ENCODE measurements at places on chromosomes 1 and 21.

DNA sequence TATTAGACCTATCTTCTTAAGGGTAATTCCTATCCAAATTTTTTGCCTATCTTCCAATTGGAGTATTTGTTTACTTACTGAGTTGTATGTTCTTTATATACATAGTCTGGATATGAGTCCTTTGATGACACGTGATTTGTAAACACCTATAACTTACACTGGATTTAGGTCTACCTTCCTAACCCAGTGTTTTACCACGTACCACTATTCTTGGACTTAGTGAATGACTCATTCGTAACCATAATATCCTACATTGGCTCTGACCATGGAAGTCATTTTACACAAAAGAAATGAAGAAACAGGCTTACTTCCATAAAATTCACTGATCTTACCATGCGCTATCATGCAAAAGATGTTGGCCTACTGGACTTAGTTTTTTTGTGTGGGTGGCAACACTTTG, 23.9 kb upstream of the ZZZ3 start:
- DNase-seq = no peak

- no peak for DNase-seq
Observed at GRCh38 chr1:70978623-70979022, 69.0 kb downstream of the PTGER3 start.

- DNase-seq = peak; percentile 61
Observed at GRCh38 chr1:46747683-46748288, 28.9 kb upstream of the EFCAB14 start.

- DNase-seq = no peak
Observed at GRCh38 chr1:203442821-203443220, 32.8 kb upstream of the PRELP start.

DNA sequence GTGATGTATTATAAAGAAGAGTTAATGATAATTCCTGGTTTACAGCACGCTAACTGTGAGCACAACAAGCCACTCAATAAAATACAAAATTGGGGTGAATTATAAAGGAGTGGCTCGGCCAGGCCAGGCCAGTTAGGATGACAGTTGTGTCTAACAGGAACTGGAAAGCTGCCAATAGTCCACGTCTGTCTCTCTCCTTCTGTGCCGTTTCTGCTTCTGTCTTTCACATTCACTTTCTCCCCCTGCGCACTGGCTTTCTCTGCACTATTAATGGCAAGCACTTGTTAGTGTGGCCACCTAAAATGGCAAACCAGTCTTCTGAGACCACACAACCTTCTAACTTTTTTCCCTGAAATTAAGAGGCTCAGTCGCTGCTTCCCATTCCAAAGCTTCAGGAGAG, 394.3 kb downstream of the NTNG1 start:
- DNase-seq = no peak

DNA sequence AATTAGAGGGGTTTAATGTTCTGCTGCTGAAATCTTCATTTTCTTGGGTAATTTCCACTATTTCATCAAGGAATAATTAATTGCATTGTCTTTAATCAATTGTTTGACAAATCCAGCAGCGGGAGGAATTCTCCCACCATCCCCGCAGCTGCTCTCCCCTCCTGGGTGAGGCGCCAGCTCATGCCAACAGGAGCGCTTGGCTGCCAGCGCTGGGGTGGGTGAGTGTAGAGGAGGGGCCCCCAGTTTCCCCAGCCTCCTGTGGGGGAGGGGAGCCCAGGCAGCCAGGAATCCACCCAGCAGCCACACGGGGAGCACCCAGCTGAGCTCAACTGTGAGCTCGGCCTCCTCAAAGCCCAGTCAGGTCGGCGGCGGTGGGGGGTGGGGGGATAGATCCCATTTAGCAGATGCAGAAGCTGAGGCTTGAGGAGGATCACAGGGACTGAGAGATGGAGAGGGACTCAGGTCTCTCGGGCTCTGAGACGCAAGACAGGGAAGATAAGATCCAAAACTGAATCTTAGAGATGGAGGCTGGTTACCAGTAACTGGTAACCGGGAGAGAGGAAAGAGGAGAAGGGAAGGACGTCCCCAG, 46.5 kb downstream of the FOXO6 start:
- no peak for DNase-seq

DNA sequence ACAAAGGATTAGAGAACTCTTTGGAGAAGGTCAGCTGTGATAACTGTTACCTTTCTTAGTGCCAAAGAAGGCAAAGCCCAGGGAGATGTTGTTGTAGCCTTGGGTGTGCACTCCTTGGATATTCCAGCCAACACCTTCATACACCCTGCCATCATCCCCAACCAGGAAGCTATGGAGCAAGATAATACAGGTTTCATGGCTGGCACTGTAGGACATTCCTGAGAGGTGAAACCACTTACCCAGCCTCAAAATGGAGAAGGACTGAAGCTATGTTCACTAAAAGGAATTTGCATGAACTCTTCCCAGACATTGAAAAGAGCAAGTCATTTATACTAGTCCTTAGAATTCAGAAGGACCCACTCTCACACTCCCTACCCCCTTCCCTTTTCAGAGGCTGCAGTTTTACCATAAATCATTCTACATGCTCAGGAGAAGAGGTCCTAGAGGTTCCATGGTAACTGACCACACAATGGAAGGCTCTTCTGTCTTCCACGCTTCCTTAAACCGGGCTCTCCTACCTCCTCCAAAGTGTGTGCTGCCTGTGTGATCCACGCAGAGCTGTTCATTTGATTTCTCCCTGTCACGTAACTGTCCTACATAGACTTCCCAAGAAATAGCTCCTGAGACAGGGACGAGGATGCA, 5.5 kb downstream of the PGLYRP4 start:
- DNase-seq = no peak

DNA sequence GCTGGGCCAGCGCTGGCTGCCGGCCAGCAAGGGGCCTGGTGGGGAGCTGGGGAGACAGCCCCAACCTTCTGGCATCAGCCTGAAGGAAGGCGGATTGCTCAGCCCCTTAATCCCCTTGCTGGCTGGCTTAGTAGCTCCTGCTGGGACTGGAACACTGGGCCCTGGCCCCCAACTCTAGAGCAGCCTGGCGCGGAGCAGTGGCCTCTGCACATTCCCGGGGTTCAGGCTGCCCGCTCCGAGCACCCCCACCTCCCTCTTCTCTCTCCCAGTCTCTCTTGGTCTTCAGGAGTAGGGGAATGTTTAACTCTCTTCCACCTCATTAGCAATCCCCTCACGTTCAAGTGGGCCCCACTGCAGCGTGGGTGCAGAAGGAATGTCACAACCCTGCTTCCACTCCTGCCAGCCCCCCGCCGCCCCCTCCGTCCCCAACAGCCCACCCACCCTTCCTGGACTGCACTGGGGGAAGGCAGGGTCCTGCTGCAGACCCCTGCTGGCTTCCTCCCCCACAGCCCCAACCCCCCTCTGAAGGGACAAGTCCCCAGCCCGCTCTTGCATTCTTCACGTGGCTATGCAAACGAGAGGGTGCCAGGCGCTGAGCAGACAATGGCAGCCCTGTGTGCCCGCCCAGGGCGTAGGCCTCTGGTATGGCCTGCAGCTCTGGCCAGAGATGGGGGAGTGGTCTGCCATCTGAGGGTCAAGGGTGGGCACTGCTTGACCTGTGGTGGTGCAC, 980 bp upstream of the CLDN19 start:
- DNase-seq = no peak

DNA sequence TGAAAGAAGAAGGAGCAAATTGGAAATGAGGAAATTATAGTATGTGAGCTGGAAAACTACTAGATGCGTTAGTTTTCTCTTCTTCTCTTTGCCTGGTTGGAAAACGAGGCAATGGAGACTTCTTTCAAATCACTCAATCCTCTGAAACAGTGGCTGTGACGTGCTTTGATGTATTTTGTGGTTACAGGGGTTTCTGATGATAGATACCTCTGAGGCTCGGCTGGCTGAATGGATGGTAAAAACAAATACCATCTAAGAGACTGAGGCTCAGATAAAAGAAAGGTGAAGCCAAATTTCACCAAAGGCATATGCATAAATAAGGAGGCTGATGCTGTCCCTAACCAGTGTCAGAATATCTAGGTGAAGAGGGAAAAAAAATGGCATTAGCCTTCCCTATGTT, 15.1 kb downstream of the MAB21L3 start:
- DNase-seq = no peak

- DNase-seq = no peak
Observed at GRCh38 chr1:24186031-24186710, 918 bp downstream of the IFNLR1 start.

DNA sequence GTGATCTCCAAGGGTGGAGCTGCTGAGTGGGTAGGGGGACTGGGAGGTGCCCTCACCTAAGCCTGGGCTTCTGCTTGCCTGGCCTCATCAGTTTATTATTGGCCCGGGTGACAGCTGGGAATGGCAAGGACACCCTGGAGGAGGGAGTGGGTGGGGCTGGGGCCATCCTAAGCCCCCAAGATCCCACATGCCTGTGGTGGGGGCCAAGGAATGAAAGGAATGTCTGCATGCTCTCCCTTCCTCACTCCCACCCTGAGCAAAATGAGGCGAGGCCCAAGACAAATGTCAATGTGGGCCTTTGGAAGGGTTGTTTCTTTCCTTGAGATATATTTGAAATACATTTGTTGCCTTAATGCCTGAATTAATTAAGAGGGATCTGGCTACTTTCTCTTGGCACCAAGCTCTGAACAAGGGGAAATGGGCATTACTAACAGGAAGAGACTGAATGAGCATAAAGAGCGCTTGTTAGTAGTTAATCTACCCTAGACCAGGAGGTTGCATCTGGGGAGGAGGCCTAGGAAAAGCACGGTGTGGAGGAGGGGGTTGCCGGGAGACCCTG, 19.7 kb upstream of the CHI3L1 start:
- DNase-seq = no peak

DNA sequence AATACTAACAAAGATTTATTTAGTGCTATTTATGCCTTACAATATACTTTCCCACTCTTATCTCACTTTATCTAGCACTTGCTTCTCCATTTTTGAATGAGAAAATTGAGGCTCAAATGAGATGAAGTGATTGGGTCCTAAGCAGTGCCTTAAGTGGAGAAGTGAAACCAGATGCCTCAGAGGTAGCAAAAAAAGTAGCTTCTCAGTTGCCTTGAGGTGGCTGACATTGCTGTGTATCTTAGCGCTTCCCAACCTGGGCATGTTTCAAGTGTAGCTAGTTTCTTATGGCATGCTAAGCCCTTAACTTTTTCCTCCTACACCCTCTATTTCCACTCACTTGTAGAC, 390.4 kb downstream of the OMA1 start:
- no peak for DNase-seq

GRCh38 chr1:167714439-167715156, 7.2 kb upstream of the MPZL1 start:
- DNase-seq = peak; percentile 90

DNA sequence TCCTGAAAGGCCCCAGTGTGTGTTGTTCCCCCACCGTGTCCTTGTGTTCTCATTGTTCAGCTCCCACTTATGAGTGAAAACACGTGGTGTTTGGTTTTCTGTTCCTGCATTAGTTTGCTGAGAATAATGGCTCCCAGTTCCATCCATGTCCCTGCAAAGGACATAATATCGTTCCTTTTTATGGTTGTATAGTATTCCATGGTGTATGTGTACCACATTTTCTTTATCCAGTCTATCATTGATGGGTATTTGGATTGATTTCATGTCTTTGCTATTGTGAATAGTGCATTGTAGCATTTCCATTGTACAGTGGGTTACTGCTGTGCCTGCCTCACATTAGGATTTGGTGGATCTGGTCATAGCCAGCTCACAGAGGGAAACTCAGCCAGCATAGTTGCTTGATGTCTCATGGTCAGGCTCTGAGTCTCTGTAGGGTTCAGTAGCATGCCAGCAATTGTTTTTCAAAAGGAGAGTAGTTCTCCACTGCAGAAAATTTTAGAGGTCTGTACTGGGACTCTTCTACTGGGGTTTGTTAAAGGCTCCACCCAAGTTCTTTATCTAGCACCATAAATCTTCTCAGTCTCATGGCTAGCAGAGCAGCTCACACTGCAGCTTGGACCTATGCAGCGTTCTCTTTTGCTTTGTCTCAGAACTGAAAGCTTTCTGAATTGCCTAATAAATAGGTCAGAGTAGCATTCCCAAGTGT, 41.0 kb downstream of the RUNX3 start:
- DNase-seq = no peak

DNA sequence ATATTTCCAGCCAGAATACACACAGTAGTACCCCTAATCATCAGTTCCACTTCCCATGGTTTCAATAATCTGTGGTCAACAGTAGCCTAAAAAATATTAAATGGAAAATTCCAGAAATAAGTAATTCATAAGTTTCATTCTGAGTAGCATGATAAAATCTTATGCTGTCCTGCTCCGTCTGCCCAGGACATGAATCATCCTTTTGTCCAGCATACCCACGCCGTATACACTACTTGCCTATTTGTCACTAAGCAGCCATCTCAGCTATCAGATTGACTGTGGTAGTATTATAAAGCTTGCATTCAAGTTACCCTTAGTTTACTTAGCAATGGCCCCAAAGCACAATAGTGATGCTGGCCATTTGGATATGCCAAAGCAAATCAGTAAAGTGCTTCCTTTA, 118.7 kb downstream of the SLC5A9 start:
- DNase-seq = no peak

DNA sequence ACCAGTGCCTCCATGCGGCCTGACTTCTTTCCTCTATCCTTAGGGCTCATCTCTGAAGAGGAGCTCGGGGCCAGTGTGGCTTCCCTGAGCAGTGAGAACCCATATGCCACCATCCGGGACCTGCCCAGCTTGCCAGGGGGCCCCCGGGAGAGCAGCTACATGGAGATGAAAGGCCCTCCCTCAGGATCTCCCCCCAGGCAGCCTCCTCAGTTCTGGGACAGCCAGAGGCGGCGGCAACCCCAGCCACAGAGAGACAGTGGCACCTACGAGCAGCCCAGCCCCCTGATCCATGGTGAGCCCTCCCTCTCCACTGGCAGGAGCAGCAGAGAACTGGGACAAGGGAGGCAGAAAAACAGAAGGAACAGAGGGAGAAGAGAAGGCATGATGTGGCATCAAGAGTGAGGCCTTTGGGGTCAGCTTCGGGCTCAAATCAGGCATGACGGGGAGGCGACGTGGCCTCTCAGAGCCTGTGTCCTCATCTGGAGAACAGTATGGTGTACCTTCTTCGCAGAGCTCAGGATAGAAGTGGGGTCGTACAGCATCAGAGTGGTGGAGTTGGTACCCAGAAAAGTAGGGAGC, 6.5 kb upstream of the LRRC71 start:
- no peak for DNase-seq

DNA sequence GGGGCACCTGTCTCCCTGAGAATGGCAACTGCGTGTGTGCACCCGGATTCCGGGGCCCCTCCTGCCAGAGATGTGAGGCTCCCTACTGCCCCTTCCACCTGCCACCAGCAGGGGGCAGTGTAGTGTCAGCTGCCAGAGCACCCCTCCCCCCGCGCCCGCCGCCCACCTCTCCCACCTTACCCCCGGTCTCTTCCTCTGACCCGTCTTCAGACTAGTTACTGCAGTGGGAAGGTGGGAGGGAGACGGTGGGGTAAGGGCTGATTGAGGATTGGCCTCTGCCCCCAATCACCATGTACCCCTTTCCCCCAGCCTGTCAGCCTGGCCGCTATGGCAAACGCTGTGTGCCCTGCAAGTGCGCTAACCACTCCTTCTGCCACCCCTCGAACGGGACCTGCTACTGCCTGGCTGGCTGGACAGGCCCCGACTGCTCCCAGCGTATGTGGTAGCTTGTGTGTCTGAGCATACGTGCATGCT, 10.1 kb upstream of the LRRC71 start:
- DNase-seq = peak; percentile 66
